ENCODE measurements at places on chromosomes 13 and 19. TPM values are rescaled to one million over a fixed set of nuclear protein-coding genes. Genes with fewer than 3 reads are reported as not detected.

GRCh38 chr19:29287061-29287460 is 74.1 kb upstream of the UQCRFS1 start:
- no peak for DNase-seq

- no peak for DNase-seq
Measured at GRCh38 chr13:106918557-106918860, 350.6 kb upstream of the ARGLU1 start.

DNA sequence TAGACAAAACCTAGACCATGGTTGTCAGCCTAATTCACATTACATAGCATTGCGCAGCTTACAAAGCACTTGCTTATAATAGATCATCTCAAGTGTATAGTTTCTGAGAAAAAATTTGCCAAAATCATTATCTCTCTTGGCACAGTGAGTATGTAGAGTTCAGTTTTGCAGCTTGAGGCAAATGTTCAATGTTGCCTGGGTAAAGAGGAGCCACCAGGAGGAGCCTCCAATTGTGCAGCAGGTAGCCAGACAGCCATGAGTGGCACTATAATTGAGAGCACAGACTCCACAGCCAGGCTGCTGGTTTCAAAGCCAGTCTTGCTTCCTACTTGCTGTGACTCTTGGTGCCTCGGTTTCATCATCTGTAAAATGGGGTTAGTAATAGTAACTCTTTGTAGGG is 24.0 kb upstream of the OLFM4 start:
- DNase-seq, result no peak

DNA sequence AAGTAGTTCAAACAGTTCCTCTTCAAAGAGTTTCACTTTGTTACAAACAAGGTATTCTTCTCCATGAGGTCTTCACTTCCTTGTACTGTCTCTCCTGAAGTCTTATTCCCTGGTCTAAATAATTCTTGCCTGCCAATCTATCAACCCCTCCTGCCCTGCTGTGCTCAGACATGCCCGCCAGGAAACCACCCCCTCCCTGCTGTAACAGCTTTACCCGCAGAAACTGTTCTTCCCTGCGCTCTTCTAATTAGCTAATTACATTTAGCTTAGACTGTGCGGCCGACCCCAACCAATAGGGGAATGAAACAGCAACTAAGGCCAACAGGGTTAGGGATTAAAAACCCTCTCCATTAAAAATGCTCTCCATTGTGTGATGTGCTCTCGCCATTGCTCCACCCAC is 46.7 kb downstream of the ZNF846 start:
- no peak for DNase-seq

GRCh38 chr13:48009284-48009683 is 8.2 kb upstream of the SUCLA2 start:
- DNase-seq, result peak; percentile 64

Gene TMEM86B
- 1.3 TPM for total RNA-seq

Gene GNG7
- total RNA-seq, result 0.83 TPM

Gene C19orf85
- not detected for total RNA-seq

Gene TPTE2
- not detected for total RNA-seq

Data from fibroblast of lung (primary cell).